ENCODE measurements at places on chromosomes 12 and 14. TPM values are rescaled to one million over a fixed set of nuclear protein-coding genes. Genes with fewer than 3 reads are reported as not detected.

The CMKLR1 gene
- not detected for total RNA-seq

The HELB gene
- total RNA-seq, result 3.9 TPM

The LRRK2 gene
- total RNA-seq, result 23.6 TPM

The CFAP251 gene
- total RNA-seq, result 5.3 TPM

The ASIC1 gene
- total RNA-seq, result 4.7 TPM

The TMEM179 gene
- total RNA-seq, result 0.32 TPM

The KRT78 gene
- total RNA-seq, result not detected

The OR10P1 gene
- not detected for total RNA-seq

The CPM gene
- 18.2 TPM for total RNA-seq

The KLRG1 gene
- total RNA-seq, result 5.8 TPM

The AKAP3 gene
- 0.79 TPM for total RNA-seq

The TAS2R9 gene
- total RNA-seq, result not detected

The CDH24 gene
- total RNA-seq, result 0.96 TPM

The PRKD1 gene
- 10.7 TPM for total RNA-seq

The KRT7 gene
- not detected for total RNA-seq

The SCNN1A gene
- not detected for total RNA-seq

The P3H3 gene
- 10.8 TPM for total RNA-seq

The DAO gene
- not detected for total RNA-seq

All from SK-MEL-5 (cell line).